Fibroblast of skin of back (primary cell): ENCODE measurements at places on chromosomes 1 and 21.

DNA sequence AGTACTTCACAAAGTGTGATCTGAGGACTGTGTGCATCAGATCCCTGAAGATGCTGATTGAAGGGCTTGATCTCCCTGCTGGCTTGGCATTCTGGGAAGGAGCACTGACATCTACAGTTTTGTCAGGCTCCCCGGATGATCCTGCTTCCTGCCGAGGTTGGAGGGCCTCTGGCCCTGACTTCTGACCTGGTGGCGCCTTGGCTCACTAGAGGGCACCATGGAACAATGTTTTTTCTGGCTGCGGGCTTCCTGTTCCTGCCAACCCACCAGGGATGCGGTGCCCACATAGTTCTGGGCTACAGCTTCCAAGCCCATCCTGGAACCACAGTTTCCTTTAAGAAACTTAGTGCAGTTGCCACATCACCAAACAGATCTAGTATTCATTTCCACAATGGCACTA lies 38.8 kb upstream of the RASAL2 start:
- DNase-seq: peak; percentile 57

DNA sequence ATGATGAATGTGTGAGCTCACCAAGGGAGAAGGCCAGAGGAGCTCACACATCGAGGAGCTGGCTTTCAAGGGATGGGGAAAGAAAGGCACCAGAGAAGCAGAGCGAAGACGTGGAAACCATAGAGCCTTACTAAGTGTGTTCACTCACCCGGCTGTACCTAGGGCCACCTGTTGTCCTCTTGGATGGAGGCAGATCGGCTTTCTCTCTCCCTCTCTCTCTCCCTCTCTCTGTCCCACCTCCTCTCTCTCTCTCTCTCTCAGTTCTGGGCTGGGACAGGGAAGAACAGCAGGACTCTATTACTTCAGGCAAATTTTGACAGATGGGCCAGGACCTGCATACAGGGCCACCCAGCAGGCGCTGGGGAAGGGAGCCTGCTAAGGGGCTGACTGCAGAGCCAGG lies 64.8 kb downstream of the HIVEP3 start:
- DNase-seq: no peak

DNA sequence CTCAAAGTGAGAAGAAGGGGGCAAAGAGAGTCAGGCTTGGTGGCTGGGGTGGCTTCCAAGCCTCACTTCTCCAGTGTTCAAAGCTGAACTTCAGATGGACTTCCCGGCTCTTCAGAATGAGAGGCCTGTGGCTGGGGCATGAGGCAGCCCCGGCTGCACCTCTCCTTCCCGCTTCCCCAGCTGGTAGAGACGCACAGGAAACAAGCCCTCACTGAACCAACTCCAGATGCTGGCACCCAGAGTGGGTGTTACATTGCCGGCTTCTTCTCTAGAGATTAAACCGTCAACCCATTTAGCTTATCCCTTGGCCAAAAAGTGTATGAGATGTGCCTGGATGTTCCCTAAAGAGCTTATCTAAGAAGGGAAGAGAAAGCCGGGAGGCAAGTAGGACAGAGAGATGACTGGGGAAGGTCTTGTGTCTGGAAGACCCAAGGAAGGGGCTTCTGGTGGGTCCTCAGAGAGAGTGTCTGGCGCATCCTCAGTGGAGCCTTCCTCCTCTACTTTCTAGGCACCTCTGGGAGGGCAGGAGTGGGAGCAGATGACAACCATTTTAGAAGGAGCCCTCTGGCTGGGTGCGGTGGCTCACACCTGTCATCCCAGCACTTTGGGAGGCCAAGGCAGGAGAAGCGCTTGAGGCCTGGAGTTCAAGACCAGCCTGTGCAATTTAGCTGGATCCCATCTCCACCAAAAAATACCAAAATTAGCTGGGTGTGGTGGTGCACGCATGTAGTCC lies 2.0 kb downstream of the ADAMTSL4 start:
- DNase-seq: no peak

GRCh38 chr1:5448486-5448885 lies 543.7 kb downstream of the NPHP4 start:
- DNase-seq: no peak

DNA sequence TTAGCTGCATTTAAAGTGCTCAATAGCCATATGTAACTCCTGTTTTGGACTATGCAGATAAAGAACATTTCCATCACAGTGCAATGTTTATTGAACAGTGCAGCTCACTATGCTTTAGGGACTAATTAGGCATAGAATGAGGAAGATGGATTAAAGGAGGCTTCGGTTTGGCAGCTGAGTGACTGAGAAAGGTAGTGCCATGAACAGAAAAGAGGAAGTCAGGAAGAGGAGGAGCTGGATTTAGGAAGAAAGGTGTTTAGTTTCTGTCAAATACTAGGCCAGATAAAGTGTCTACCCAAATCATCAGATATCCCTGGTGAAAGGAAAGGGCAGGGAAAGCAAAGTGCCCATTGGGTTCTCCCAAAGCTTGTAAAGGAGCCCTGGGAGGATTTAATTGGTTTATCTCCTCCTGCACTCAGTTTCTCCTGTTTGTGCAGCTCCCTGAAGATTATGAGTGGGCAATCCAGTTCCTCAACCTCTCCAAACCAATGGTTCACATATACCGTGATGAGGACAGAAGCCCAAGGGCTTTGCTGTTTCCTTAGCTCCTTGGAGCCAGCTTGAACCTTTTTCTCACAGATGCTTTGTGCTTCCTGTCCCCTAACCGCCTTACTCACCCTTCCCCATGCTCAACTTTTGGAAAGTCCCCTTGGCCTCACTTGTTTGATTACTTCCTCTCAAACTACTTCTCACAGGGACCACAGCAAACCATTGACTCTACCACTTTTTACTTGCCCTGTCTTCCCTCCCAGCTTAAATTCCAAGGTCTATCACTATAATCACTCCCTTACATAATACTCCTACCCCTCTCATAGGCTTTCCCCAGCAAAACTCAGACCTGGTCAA lies 3.5 kb upstream of the RAP1A start:
- DNase-seq: no peak

DNA sequence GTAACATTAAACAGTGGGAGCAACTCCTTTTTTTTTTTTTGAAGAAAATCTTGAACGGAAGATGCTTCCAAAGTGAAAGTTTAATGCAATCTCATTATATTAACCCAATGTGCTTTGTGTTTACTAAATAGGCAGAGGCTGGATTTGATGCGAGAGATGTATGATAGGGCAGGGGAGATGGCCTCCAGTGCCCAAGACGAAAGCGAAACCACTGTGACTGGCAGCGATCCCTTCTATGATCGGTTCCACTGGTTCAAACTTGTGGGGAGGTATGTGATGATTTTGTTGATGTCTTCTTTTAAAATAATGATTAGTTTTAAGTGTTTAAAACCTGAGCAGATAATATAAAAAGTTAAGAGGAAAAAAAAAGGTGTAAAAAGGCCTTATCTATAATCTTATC lies 74.2 kb upstream of the PGD start:
- DNase-seq: no peak

GRCh38 chr1:163820766-163821165 lies 499.0 kb downstream of the NUF2 start:
- DNase-seq: peak; percentile 63
